ENCODE measurements at places on chromosomes 5 and 9.

- DNase-seq: no peak
Observed at GRCh38 chr5:54180630-54181031, 129.7 kb downstream of the ARL15 start.

DNA sequence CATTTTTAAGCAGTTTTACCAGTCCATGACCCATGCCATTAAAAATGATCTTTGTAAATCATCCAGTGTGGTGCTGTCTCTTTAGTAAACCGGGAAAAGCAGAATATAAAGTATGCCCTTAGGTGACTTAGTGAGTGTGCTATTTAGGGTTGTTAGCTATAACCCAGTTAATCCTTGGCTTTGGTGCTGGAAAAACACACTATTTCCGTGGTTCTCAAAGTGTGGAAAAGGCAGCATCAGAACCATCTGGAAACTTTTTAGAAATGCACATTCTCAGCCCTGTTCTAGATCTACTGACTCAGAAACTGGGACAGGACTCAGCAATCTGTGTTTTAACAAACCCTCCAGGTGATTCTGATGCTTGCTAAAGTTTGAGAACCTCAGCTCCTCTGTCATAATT, 123.6 kb upstream of the ZNF608 start:
- DNase-seq: no peak

DNA sequence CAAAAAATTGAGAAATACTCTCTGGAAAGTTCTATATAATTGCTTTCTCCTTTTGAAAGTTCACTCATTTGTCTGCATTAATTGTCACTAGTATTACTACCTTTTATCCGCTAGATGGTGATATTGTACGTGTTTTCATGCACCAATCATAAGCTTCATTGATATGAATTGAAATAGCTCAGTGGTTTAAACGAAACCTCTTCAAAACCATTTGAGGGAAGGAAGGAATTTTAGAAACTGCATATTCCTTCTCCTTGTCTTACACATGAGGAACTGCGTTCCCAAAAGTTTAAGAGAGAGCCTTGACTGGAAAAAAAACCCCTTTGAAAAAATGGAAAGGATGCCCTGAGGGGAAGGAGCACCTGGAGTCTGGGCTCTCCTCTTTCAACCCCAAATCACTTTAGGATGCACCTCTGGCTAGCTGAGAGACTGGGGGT, 98.6 kb downstream of the YTHDC2 start:
- DNase-seq: peak; percentile 20

- DNase-seq: peak; percentile 19
Observed at GRCh38 chr9:113564498-113565237, 101.1 kb downstream of the RGS3 start.

GRCh38 chr5:163498886-163499285, 6.5 kb upstream of the MAT2B start:
- no peak for DNase-seq

- DNase-seq: no peak
Observed at GRCh38 chr9:217950-218349, 3.3 kb downstream of the DOCK8 start.

DNA sequence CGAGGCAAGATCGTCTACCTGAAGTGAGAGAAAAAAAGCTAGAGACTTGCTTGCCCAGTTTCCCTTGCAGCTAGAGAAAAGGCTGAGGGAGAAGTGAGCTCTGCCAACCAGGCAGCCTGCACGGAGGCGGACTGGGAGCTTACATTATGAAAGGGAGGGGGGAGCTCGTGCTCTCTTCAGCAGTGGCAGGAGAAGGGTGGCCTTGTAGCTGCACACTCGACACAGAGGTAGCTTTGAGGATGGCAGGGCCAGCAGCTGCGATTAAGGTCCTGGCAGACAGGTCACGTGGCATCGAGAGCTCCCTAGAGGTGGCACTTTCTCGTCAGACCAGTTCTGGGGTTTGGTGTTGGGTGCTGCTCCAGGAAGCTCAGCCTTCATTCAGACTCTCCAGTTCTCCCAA, 26.7 kb downstream of the APBA1 start:
- DNase-seq: peak; percentile 94

GRCh38 chr9:125966959-125967711, 220.0 kb downstream of the PBX3 start:
- DNase-seq: no peak

DNA sequence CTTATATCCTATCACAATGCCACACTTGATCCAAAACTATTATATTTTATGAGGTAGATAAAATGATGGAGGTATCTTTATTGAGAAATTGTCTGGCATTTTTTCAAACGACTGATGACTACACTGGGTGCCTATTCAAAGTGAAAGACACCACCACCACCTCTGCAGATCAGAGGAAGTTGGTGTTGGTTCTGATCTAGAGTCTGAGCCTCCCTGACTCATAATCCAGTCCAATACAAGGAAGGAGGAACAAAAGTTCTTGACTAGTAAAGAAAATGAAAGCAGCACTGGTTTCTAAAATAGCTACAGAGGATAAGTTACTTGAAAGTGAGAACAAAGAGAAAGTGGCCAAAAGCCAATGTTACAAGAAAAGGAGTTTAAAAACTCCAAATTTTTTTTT, 139.9 kb downstream of the RFX3 start:
- no peak for DNase-seq

- no peak for DNase-seq
Observed at GRCh38 chr5:62419609-62420008, 7.0 kb downstream of the IPO11 start.

DNA sequence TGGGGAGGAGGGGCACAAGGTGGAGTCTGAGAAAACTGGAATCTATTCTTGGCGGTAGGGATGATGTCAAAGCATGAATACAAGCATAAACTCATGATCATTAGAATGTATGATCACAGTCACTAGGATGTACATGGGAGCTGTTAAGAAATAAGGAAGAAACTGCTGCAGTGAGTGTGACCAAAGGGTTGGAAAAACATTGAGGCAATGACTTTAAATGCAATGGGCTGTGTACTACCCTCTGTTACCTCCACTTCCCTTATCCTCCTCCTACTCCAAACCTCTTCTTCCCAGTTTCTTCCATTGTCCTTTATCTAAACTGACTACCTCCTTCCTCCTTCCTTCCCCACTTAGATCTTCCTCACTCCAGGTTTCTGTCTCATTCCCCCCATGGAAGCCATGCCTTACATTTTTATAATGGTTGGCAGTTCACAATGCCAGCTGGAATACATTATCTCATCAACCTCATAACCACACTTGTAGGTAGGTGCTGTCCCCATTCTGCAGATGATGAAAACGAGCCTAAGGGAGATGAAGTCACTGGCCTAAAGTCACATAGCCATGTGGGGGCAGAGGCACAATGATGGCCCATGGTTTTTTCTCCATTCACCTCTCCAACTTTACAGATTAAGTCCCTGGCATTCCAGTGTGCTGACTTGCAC, 21.9 kb upstream of the TNFSF15 start:
- DNase-seq: no peak

GRCh38 chr9:71243951-71244350, 122.5 kb upstream of the TRPM3 start:
- DNase-seq: no peak
